NK-92 treated with Interleukin-12 subunit alpha and Interleukin-12 subunit beta, amount 100 ng/mL, for 24 hours (cell line): ENCODE measurements at places on chromosomes 2 and 18.

DNA sequence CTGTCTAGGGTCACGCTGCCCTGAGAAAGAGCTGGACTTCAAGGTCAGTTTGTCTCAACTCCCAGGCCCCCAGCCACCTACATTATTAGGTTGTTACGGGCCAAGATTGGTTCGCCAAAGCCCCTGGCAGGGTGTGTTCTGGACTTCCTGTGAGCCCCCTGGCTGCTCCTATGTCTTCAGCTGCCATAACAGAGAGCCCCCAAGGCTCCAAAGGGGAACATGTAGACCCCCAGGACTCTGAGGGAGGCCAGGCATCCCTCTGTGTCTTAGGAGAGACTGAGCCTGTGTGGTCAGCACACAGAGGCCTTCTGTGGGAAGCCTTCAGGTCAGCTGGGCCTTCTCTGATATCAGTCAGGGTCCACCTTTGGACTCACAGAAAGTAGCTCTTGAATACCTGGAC, 58.3 kb downstream of the INHBB start:
- no peak for DNase-seq

DNA sequence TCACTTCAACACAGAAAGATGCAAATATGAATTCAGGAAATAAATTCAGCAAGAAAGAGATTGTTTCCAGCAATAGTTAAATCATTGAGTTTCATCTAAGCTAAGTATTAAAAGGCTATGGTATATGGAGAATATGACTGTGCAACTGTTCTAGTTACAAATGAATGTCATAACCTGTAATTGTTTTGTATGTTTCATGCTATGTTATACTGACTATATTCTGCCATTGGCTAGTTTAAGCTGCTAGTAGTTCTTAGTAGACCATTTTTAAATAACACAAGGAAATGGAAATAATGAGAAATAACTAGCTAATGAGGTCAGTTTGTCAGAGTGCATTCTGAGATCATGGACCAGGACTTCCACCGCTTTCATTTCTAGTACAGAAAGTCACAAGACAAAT, 1154.9 kb upstream of the TMEFF2 start:
- no peak for DNase-seq

DNA sequence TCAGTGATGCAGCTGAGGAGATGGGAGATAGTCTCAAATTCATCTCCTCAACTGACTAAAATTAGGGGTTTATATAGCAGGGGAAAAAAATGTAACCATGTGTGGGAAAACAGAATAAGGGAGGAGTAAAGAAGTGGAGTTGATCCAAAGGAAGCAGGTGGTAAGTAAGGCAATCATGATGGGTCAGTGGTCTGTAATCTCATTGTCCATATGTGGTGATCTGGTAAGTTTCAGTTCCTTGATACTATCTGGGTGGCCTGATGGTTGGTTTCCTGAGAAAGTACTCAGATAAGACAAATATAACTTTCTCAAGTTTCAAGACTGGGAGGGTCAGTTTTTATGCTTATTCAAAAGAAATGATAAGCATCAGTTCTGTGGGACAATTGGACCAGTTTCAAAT, 312.3 kb upstream of the KCNJ3 start:
- no peak for DNase-seq

- no peak for DNase-seq
Measured at GRCh38 chr18:730692-731091, 18.3 kb upstream of the ENOSF1 start.

DNA sequence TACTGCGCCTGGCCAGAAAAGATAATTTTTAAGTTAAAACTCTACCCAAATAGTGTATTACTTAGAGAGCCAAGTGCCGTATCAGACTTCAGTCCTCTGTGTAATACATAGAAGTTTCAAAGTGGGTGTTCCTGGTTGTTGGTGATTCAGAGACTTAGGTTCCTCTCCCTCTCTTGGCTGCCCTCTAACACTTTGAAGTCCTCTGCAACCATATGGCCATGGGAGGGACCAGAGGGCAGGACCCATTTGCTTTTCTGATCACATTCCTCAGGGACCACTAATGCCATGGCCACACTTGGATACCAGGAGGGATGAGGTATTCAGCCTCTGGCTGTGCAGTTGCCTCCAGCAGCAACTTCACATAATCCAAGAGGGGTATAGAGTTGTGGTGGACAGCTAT, 131.5 kb downstream of the CAPN13 start:
- DNase-seq: no peak

- DNase-seq: no peak
Measured at GRCh38 chr18:9952633-9953416, 39.0 kb downstream of the VAPA start.

DNA sequence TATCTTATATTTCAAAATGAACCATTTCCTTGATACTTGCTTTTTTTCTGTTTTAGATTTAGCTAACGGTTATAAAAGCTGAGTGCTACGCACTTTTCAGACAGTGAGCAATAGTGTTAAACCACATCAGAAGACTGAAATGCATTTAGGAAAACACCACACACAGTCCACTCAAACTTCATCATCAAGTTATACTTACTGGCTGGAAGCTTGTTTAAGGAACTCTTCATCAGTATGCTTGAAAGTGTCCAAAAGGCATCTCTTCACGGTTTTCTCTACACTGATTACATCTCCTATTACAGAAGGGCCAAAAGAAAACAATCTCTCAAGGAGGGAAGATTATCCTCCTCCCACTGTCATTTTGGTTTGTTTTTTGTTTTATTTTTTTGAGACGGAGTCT, 19.7 kb downstream of the ILKAP start:
- DNase-seq: no peak

DNA sequence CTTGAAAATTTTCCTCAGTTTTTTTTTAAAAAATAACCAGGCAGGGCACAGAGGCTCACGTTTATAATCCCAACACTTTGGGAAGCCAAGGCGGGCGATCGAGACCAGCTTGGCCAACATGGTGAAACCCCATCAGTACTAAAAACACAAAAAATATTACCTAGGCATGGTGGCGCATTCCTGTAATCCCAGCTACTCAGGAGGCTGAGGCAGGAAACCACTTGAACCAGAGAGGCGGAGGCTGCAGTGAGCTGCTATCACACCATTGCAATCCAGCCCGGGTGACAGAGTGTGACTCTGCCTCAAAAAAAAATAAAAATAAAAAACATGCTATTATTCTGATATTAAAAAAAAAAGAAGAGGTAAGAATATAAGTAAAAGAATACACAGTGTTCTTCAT, 191.0 kb downstream of the ZEB2 start:
- peak; percentile 15 for DNase-seq

GRCh38 chr2:6923319-6923718, 6.1 kb downstream of the RNF144A start:
- DNase-seq: no peak

- DNase-seq: no peak
Measured at GRCh38 chr18:74277296-74277695, 14.5 kb downstream of the CYB5A start.

DNA sequence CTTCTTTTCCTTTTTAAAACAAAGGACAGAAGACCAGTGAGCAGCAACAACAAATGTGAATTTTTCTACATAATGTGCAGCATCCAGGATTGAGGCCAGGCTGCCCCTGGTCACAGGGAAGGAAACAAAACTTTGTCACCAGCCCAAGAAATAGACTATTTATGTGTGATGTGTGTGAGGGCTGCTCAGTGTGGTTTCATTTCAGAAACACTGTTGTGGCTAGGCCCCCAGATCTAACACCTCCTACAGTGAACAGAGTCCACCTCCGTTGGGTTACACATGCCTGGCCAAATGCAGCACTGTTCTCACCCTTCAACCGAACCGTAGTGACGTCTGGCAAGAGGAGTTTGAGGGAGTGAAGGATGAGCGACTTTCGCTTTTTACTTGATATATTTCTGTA, 146.3 kb upstream of the RIOK3 start:
- peak; percentile 67 for DNase-seq

GRCh38 chr2:42848265-42848664, 55.9 kb upstream of the HAAO start:
- DNase-seq: no peak

DNA sequence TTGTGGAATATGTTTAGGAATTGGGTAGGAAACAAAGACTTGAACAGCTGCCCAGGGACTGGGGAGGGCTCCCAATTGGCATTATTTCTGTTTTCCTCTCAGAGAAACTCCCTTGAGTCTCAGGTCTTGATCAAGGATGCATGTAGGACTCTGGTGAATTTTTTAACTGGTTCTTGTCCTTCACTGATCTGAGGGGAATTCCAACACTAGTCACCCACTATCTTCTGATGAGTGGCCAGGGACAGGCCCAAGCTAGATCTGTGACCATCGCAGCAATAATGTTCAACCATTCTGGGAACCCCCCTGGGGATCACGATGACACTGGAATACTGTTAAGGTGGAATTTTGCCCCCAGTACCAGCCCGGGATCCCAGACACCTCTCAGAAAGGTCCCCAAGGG, 132.0 kb downstream of the SH3BP4 start:
- DNase-seq: no peak
